ENCODE measurements at places on chromosomes 4 and X.

GRCh38 chrX:40273356-40274050 lies 175.7 kb upstream of the BCOR start:
- peak; percentile 69 for DNase-seq

DNA sequence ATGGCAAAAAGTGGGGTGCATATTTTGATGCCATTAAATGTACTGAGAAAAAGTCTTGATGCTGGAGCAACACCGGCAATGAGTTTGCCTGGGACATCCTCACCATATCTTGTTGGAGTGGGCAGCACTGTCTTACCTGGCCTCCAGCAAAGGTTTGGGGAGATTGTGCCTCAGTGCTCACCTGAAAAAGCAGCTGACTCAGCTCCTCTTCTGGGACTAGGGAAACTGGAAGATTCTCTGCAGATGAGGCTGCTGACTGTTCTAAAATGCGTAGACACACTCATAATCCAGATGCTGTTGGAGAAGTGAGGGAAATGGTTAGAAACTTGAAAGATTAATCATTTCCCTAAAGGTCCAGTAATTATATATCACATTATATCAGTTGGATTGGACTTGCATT lies 593.7 kb upstream of the HS3ST1 start:
- no peak for DNase-seq

DNA sequence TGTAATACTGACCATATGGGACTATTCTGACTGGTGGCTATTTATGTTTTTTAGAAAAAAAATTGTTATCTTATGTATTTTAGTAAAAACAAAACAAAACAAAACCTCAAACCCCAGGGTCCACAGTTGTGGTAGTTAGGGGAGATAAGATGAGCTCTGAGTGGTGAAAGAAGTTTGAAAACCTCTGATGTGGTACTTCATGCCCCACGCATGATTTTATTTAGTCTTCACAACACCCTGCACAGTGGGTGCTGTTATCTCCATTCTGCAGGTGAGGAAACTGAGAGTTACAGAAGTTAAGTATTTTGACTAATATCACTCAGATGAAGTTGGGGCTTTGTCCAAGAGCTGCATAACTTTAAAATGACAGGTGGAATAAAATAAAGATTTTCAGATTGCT lies 230.6 kb upstream of the TRPC5 start:
- no peak for DNase-seq

GRCh38 chrX:18981124-18981807 lies 2.6 kb downstream of the PHKA2 start:
- no peak for DNase-seq

DNA sequence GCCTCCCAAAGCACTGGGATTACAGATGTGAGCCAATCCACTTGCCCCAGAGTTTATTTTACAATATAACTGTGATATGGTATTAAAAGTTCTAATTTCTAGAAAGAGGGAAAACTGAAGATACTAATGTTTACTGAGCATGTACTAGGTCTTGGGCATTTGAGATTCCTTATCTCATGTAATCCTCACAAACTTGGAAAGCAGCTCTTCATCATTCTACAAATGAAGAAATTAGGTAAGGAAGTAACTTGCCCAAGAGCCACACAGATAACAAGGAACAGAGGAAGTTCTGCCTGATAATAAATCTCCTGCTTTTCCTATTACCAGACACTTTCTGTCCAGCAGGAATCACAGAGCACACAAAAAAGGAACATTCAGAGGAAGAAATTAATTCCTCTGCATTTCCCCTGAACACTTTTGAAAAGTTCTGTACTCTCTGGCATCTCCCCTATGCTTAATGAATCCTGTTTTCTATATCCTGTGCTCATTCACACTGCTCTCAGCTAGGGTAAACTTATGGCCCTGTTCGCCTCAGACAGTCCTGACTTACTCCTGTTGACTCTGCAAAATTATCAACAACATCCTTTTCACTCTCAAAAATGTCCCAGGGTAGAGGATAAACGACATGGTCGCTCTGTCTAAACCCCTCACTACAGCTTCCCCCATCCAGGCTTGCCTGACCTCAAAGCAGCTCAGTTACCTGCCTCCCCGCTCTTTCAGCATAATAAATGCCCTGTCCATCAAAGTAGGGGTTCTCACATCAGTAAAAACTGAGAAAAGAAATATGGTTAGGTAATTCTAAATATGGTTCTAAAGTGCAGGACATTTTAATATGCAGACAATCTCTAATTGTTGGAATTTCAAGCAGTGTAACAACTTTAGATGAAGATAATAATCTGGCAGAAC lies 13.6 kb downstream of the SH3RF1 start:
- DNase-seq: no peak
